ENCODE measurements at places on chromosomes 5 and 9.

- no peak for ATAC-seq
Observed at GRCh38 chr5:24368115-24368514, 276.7 kb downstream of the CDH10 start.

DNA sequence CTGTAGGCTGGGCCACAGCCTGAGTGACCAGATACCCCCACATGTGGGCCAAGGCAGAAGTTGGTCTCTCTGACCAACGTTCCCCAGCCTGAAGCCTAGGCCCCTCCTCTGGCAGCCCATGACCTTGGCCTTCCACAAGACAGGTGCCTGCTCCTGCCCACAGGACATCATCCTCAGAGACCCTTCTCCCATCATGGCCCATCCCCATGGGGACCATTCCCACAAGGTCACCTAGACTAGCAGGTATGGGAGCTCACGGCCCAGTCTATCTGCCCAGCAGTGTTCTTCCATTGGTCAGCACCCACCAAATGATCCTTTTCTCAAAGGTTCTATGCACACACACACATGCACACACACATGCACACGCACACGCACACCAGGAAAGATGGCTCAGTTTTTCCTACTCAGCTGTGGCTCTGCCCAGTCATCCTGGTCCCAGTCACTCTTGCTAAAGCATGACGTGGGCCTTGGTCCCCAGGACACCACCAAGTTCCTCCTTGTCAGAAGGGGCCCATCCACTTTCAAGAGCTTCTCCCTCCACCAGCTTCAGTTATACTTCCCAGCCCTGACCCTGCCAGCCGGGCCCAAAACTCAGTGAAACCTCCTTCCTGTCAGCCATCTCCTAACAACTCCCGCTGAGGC, 65.4 kb downstream of the PAX5 start:
- no peak for ATAC-seq

DNA sequence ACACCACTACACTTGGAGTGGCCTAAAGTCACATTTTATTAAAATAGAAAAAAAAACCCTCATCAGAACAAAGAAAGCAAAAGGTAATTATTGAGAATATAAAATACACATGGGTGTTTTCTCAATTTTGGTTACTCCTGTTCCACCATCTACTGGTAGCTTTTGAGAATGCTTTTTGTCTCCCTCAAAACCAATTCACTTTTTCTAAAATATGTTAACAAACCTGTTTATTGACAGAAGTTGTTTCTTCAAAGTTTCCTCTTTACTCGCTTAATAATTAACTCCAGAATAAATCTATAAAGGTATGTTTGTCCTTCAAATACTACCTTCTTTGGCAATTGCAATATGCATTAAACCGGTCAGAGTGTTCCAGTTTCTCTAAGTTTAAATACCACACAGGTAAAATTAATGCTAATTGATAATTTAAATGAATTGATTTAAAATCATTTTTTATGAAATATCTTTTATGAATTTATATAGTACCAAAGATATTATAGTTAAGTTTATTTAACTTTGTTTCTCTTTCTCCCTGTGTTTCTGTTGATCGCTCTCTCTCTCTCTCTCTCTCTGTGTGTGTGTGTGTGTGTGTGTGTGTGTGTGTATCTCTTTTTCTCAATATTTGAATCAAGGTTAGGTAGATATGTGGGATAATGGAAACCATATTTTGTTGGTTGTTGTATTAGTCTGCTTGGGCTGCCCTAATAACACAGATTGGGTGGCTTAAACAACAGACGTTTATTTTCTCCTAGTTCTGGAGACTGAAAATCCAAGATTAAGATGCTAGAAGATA, 487.4 kb downstream of the PRDM9 start:
- no peak for ATAC-seq

DNA sequence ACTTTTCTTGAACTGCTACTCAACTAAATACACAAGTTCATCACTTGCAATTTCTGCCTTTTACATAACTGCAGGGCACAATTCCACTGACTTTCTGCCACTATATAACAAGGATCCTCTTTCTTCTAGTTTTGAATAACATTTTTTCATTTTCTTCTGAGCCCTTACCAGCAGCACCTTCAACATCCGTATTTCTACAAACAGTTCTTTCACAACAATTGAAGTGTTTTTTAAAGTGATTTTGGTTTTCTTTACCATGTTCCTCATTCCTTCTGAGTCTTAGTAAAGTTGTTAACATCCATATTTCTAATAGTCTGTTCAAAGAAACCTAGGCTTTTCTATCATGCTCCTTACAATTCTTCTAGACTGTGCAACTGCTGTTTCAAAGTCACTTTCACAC, 127.2 kb upstream of the PITX1 start:
- ATAC-seq: no peak

GRCh38 chr5:99243111-99243510, 314.3 kb upstream of the CHD1 start:
- ATAC-seq: no peak

- no peak for ATAC-seq
Observed at GRCh38 chr9:81397481-81398381, 291.6 kb downstream of the TLE1 start.

- ATAC-seq: no peak
Observed at GRCh38 chr5:35956429-35956828, 18.0 kb upstream of the CAPSL start.

GRCh38 chr5:116885825-116886224, 311.2 kb upstream of the SEMA6A start:
- ATAC-seq: no peak

GRCh38 chr5:1737790-1738405, 61.7 kb downstream of the MRPL36 start:
- ATAC-seq: peak; percentile 39

GRCh38 chr9:132637351-132637750, 32.4 kb downstream of the DDX31 start:
- no peak for ATAC-seq

GRCh38 chr9:36874921-36875320, 159.1 kb downstream of the PAX5 start:
- no peak for ATAC-seq

- ATAC-seq: no peak
Observed at GRCh38 chr9:134530724-134531123, 110.9 kb upstream of the COL5A1 start.

DNA sequence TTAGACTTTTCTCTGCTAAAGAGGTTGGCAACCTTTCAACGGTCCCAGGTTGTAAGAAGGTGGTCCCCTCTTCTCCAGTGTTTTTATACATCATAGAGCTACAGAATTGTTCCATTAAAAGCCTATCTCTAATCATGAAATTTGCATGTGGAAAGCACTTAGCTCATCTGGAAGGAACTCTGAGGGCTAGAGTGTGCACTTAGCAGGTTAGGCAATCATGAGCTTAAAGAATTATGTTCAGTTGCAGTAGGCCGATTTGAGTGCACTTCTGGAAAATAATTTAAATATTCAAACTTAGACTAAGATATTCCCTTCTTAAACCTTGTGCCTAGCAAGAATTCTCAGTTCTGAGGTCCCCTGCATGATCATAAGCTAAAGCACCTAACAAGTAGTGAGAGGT, 468.7 kb downstream of the SPATA31D1 start:
- no peak for ATAC-seq

All from esophagus mucosa (tissue), 1 donor.